ENCODE measurements at places on chromosomes 11 and 22.

DNA sequence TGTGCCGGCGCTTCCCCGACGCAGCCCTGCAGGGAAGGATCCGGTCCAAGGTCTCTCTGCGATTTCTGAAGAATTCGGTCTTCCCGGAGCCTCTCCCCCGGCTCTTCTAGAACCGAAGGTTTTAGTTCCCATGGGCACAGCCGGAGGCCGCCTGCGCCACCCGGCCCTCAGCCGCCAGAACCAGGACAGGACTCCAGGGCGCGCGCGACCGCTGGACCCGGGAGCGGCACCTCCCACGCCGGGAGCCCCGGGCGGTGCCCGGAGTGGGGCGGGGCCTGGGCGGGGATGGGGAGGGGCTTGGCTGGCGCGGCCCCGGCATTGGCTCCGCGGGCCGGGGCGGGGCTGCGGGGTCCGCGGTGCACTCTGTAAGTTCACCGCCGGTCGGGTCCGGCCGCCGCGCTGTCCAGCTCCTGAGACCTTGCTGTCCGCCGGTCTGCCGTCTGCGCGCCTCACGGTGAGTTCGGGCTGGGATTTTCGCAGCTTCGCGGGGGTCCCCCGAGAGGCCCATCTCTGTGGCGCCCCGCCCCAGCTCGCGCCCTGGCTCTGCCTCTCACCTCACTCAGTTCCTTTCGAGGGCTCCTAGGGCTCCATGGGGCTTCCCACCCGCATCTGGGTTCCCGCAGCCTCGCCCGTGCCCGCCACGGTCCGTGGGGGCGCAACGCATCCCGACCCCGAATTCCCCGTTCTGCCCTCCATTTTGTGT lies at the start of gene CDC42EP2:
Gene CDC42EP2 (plus strand): TSS at position 366 of the 703 bp plus-strand sequence. CDS start 6,033 bp downstream, outside the sequence.
- peaks cover 41% of the 10 kb centered on the region for H3K4me1 ChIP-seq
- peak within 1 kb of the TSS; percentile 61 for H3K27ac ChIP-seq
- peak within 1 kb of the TSS; percentile 81 for H3K4me3 ChIP-seq
- H3K27me3 ChIP-seq, result no peaks in the 10 kb centered on the region

GRCh38 chr11:128324531-128325141 lies 262.7 kb downstream of the ETS1 start:
- H3K27ac ChIP-seq, result no peak overlapping the region
- no peaks in the 10 kb centered on the region for H3K27me3 ChIP-seq
- DNase-seq, result peak; percentile 36

GRCh38 chr11:80096736-80097135 lies 655.9 kb upstream of the TENM4 start:
- no peaks in the 10 kb centered on the region for H3K36me3 ChIP-seq
- H3K4me3 ChIP-seq, result no peak overlapping the region
- H3K27ac ChIP-seq, result no peak overlapping the region

DNA sequence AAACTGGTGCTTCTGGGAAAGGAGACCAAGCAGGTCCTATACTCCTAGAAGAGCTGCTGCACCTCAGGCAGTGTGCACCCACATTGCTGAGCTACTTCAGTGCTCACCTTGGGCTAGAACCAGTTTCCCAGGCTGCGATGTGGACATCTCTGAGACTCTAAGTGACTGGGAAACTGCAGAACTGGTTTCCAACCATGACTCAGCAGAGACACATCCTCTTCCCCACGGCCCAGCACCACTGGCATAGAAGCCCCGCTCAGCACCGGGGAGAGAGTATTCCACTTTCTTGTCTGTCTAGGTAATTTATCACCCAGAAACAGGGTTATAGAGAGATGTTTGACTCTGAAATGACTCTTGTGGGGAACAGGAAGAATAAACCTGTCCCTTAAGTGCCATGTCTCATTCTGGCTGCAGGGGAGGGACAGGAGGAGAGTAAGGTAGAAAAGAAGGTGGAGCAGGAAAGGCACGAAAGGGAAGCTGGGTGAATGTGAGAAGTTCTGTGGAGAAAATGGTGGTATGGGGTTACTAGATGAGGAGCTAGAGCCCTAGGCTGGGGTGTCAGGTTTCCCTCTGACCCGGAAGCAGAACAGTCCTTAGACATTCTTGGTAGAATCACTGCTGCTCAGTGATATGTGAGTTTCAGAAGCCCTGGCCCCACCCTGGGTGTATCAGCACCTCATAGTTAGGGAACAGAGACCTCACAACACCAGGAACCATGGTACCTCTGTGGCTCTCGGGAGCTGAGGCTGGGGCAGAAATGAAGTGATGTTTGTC lies 340.4 kb upstream of the NCAM1 start:
- no peaks in the 10 kb centered on the region for H3K27me3 ChIP-seq
- DNase-seq, result peak; percentile 24
- no peak overlapping the region for H3K4me3 ChIP-seq
- no peaks in the 10 kb centered on the region for H3K36me3 ChIP-seq
- peak overlapping the region; percentile 24 for H3K27ac ChIP-seq

GRCh38 chr22:32353292-32353691 lies 4.4 kb upstream of the RFPL3 start:
- H3K27ac ChIP-seq, result no peak overlapping the region
- H3K36me3 ChIP-seq, result no peaks in the 10 kb centered on the region
- no peak overlapping the region for H3K4me3 ChIP-seq
- DNase-seq, result no peak

DNA sequence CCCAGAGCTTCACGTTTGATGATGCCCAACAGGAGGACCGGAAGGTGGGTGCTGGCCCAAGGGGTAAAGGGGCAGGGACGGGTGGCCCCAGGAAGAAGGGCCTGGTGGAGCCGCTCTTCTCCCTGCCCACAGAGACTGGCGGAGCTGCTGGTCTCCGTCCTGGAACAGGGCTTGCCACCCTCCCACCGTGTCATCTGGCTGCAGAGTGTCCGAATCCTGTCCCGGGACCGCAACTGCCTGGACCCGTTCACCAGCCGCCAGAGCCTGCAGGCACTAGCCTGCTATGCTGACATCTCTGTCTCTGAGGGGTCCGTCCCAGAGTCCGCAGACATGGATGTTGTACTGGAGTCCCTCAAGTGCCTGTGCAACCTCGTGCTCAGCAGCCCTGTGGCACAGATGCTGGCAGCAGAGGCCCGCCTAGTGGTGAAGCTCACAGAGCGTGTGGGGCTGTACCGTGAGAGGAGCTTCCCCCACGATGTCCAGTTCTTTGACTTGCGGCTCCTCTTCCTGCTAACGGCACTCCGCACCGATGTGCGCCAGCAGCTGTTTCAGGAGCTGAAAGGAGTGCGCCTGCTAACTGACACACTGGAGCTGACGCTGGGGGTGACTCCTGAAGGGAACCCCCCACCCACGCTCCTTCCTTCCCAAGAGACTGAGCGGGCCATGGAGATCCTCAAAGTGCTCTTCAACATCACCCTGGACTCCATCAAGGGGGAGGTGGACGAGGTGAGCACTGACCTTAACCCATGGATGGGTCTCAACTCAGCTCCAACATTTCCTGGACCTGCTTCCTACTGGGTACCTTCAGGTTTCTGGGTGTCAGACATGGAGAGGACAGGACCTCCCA lies 2.0 kb downstream of the RIC8A start:
- peaks cover 42% of the 10 kb centered on the region for H3K4me1 ChIP-seq
- H3K27ac ChIP-seq, result no peak overlapping the region
- H3K27me3 ChIP-seq, result no peaks in the 10 kb centered on the region
- no peak for DNase-seq
- peak overlapping the region; percentile 97 for H3K4me3 ChIP-seq

GRCh38 chr11:69963533-69964246 lies 114.4 kb upstream of the ANO1 start:
- H3K4me1 ChIP-seq, result peaks cover 6% of the 10 kb centered on the region
- H3K36me3 ChIP-seq, result no peaks in the 10 kb centered on the region
- H3K27me3 ChIP-seq, result no peaks in the 10 kb centered on the region
- no peak for DNase-seq
- H3K27ac ChIP-seq, result no peak overlapping the region
- no peak overlapping the region for H3K4me3 ChIP-seq

GRCh38 chr11:113551645-113552044 lies 76.4 kb upstream of the DRD2 start:
- H3K27ac ChIP-seq, result no peak overlapping the region
- H3K36me3 ChIP-seq, result no peaks in the 10 kb centered on the region
- no peak for DNase-seq
- H3K4me3 ChIP-seq, result no peak overlapping the region
- no peaks in the 10 kb centered on the region for H3K27me3 ChIP-seq

DNA sequence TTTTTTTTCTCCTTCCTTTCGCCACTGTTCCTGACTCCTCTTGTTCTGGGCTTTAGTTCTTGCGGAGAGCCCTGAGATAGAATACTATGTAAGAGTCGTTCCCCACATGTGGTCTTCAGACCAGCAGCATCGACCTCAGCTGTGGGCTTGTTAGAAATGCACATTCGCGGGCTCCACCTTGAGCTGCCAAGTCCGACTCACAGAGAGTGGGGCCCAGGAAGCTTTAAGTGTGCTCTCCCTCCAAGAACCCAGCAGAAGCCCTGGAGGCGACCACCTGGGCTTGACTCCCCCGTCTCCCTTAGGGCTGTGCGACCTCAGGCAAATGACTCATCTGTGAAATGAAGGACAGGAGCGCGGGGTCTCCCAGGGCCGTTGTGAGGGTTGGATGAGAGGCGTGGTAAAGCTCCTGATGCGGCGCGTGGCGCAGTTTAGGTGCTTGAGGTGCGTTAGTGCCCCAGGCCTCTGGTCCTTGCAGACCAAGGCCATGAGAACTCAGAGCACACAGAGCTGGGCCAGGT lies 18.8 kb downstream of the SAMM50 start:
- H3K4me3 ChIP-seq, result no peak overlapping the region
- H3K27ac ChIP-seq, result no peak overlapping the region
- no peaks in the 10 kb centered on the region for H3K27me3 ChIP-seq
- peaks cover 6% of the 10 kb centered on the region for H3K4me1 ChIP-seq

- no peaks in the 10 kb centered on the region for H3K36me3 ChIP-seq
- no peak overlapping the region for H3K4me3 ChIP-seq
- no peaks in the 10 kb centered on the region for H3K4me1 ChIP-seq
- no peaks in the 10 kb centered on the region for H3K27me3 ChIP-seq
- H3K27ac ChIP-seq, result no peak overlapping the region
Observed at GRCh38 chr11:41225856-41226633, 233.4 kb downstream of the LRRC4C start.

GRCh38 chr11:63745304-63746170 lies 23.0 kb downstream of the ZFTA start:
- H3K27ac ChIP-seq, result no peak overlapping the region
- no peaks in the 10 kb centered on the region for H3K27me3 ChIP-seq
- peaks cover 4% of the 10 kb centered on the region for H3K36me3 ChIP-seq

- no peaks in the 10 kb centered on the region for H3K4me1 ChIP-seq
- no peaks in the 10 kb centered on the region for H3K36me3 ChIP-seq
- H3K4me3 ChIP-seq, result no peak overlapping the region
- H3K27ac ChIP-seq, result no peak overlapping the region
- no peaks in the 10 kb centered on the region for H3K27me3 ChIP-seq
Observed at GRCh38 chr11:124514131-124514530, 29.3 kb downstream of the OR8B12 start.

DNA sequence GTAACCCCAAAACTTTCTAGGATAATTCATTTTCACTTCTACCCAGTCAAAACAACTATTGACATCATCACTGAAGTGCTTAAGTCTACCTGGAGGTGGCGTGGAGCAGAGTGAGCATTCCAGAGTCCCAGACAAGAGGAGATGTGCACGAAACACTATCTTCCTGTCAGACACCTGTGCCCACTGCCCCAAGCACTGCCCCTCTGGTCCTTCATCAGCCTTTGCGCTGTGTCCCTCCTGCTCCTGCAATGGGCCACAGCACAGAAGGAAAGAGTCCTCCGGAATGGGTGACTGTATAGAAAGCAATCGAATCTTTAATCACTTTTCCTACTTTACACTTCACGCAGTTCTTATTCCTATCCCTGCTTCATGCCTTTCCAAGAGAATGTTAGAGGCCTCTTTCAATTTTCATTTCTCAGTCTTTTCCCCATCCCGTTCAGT lies 512 bp upstream of the GRIA4 start:
- H3K27me3 ChIP-seq, result no peaks in the 10 kb centered on the region
- no peak overlapping the region for H3K4me3 ChIP-seq
- peaks cover 21% of the 10 kb centered on the region for H3K4me1 ChIP-seq
- peak; percentile 16 for DNase-seq
- H3K36me3 ChIP-seq, result no peaks in the 10 kb centered on the region
- no peak overlapping the region for H3K27ac ChIP-seq

GRCh38 chr22:25909614-25910387 lies 167.8 kb downstream of the MYO18B start:
- no peak overlapping the region for H3K4me3 ChIP-seq
- no peak for DNase-seq
- H3K27ac ChIP-seq, result no peak overlapping the region
- H3K4me1 ChIP-seq, result no peaks in the 10 kb centered on the region
- H3K27me3 ChIP-seq, result peaks cover 4% of the 10 kb centered on the region

GRCh38 chr22:33539902-33540751 lies 380.1 kb downstream of the LARGE1 start:
- H3K27ac ChIP-seq, result peak overlapping the region; percentile 85
- H3K27me3 ChIP-seq, result no peaks in the 10 kb centered on the region
- peak; percentile 89 for DNase-seq
- no peak overlapping the region for H3K4me3 ChIP-seq

DNA sequence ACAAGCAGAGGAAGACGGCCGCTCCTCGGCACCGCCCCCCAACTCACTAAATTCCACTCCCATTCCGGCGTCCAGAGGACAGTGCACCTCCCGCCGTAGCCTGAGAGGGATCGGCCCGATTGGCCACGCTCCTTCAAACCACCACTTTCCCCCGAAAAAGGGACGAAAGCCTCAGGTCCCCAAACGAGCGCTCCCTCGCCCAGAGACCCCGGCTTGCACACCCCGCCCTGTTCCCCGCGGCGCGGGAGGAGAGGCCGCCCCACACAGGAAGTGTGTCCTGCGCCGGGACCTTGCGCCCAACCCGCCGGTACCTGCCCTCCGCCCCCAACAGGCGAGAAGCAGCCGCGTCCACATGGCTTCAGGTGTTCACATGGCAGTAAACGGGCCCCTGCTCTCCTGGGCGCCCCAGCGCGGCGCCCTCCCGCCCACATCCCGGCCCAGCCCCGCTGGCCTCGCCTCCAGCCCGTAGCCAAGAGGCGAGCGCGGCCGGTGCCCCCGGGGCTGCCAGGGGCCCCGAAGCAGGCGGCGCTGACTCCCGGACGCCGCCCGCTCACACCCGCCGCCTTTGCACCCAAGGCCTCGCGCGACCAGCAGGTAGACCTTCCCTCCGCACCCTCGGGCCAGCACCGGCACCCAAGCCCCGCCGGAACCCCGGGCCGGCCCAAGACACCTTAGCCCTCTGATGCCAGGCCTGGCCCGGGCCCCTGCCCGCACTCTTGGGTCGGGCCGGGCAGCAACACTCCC lies 849 bp downstream of the TCF20 start:
- no peaks in the 10 kb centered on the region for H3K27me3 ChIP-seq
- peaks cover 14% of the 10 kb centered on the region for H3K4me1 ChIP-seq
- no peaks in the 10 kb centered on the region for H3K36me3 ChIP-seq
- peak; percentile 80 for DNase-seq
- H3K4me3 ChIP-seq, result peak overlapping the region; percentile 72

GRCh38 chr22:22210375-22210774 lies 34.2 kb upstream of the VPREB1 start:
- no peaks in the 10 kb centered on the region for H3K36me3 ChIP-seq
- no peak overlapping the region for H3K4me3 ChIP-seq
- DNase-seq, result no peak
- no peak overlapping the region for H3K27ac ChIP-seq
- no peaks in the 10 kb centered on the region for H3K27me3 ChIP-seq

GRCh38 chr22:19180740-19181410 lies 2.3 kb upstream of the SLC25A1 start:
- H3K36me3 ChIP-seq, result no peaks in the 10 kb centered on the region
- H3K4me1 ChIP-seq, result peaks cover 29% of the 10 kb centered on the region
- H3K4me3 ChIP-seq, result no peak overlapping the region
- H3K27ac ChIP-seq, result no peak overlapping the region
- no peak for DNase-seq
